ENCODE measurements at places on chromosomes 5 and 9.

GRCh38 chr5:177067503-177067902 is 19.2 kb upstream of the FGFR4 start:
- no peak for DNase-seq

DNA sequence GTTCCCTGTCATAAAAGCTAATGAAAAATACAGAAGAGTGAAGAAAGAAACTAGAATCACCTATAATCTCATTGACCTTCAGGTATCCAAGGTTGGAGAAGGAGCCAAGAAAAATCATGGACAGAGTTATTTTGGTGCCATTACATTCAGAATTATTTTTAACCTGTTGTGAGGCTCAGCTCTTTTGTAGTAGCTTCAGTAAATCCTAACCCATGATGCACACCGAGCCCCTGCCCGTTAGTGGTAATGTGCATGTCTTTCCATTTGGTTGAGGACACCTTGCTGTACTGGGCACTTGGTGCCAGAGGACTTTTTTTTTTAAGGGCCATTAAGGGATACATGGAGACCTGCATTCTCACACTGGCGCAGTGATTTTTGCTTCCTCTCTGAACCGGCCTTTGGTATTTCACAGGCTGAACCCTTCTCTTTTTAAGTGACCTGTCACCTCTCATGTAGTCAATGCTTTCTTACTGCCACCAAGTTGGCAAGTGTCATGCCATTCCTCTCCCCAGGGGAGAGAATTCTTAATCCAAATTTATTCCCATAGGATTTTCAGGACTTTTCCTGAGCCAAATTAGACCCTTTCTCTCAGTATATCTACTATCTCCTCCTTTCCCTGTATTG is 125.6 kb downstream of the SMARCA2 start:
- DNase-seq = no peak

GRCh38 chr9:134412298-134412711 is 86.0 kb downstream of the RXRA start:
- no peak for DNase-seq

- no peak for DNase-seq
Observed at GRCh38 chr5:31768784-31769183, 129.9 kb downstream of the PDZD2 start.

DNA sequence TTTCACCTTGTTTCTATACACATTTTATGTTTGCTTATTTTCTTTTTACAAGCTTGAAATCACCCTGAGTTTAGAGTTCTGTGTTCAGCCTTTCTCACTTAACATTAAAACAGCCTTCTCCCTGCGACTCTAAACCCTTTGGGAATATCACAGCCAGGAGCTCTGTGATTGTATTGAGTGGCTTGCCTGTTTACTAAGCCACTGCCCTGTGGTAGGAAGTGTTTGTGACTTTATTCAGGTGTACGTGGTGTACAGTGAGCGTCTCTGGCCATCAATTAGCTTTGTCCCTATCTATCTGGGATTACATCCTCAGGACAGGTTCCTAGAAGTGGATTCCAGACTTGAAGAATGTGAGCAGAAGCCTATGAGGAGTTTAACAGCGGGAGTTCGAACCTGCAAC is 11.0 kb upstream of the NEURL1B start:
- no peak for DNase-seq

DNA sequence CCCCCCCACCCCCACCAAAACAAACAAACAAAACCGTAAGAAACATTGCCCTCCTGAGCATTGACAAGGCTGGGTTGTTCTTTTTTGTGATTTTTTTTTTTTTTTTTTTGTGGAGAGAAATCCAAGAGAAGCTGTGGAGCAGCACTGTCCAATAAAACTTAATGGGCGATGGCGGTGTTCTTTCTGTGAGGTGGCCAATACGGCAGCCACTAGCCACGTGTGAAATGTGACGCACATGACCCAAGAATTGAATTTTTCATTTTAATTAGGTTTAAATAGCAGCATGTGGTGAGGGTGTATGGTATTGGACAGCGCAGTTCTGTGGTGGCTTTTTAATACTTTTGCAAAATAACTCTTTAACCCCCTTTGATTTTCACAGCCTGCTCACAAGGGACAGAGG is 251.1 kb downstream of the PDZD2 start:
- no peak for DNase-seq

DNA sequence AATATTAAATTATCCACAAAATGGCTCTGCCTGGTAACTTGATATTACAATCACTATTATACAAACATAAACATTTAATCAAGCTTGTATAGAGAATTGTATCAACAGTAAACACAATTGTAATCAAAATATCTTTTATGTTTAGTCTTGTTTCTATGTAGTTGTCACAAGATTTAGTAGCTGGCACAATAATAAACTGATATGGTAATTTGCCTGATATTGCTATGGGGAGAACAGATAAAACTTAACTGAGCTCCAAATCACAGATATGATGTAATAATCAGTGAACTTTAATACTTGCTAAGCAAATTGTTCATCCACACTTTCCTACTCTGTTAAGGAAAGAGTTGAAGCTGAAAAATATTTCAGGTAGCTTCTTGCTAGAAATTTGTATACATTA is 189.8 kb downstream of the MPDZ start:
- DNase-seq = no peak

- DNase-seq = no peak
Observed at GRCh38 chr5:146995878-146996277, 117.3 kb upstream of the PPP2R2B start.

DNA sequence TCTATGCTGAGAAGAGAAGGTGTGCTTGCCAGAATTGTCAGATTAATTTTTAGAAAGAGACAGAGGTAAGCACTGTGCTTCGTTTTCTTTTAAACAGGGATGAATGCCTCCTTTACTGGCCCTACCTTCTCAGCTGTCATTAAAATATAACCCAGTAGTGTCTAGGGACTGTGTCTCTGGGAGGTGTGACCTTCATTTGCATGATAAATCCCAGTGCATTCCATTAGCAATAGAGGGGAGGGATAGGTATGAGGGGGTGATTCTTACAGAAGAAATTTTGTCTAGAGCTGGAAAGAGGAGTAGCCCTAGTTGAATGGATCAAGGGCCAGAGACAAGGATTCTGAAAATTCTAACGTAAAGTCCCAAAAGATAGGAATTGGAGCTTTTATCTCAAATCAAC is 351.5 kb downstream of the BNC2 start:
- DNase-seq = no peak

- DNase-seq = no peak
Observed at GRCh38 chr9:111450124-111450523, 34.1 kb downstream of the ECPAS start.
